A549 (cell line): ENCODE measurements at places on chromosomes 1 and 21. TPM values are rescaled to one million over a fixed set of nuclear protein-coding genes. Genes with fewer than 3 reads are reported as not detected.

TRIM46 gene
- 1.7 to 2.8 TPM (median 2.7 TPM) in 3 replicates for polyA plus RNA-seq

TNFRSF4 gene
- polyA plus RNA-seq: not detected in 3 replicates

CACHD1 gene
- polyA plus RNA-seq: 0.72 to 0.88 TPM (median 0.84 TPM) in 3 replicates

DNA sequence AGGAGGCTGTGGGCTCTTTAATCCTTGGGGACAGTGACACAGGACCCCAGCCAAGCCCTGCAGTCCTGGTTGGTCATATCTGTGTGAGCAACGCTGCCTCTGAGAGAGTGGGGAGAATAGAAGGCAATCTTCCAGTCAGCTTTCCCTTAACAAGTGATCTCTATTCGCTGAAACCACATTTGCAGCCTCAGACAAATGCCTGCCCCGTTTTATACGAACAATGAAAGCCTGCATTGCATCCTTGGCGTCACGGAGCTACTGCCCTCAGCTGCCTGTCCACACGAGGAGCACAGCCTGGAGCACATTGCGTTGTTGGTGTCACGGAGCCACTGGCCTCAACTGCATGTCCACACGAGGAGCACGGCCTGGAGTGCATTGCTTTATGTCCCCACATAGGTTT is 150.2 kb upstream of the ARHGEF16 start:
- no peak for DNase-seq

GRCh38 chr1:185956881-185957280 is 222.7 kb downstream of the HMCN1 start:
- DNase-seq: no peak

GRCh38 chr1:170247751-170248521 is 102.2 kb downstream of the NTMT2 start:
- DNase-seq: no peak
